Heart left ventricle (tissue), 16 donors: ENCODE measurements at places on chromosomes 2 and 18. TPM values are rescaled to one million over a fixed set of nuclear protein-coding genes. Genes with fewer than 3 reads are reported as not detected.

DNA sequence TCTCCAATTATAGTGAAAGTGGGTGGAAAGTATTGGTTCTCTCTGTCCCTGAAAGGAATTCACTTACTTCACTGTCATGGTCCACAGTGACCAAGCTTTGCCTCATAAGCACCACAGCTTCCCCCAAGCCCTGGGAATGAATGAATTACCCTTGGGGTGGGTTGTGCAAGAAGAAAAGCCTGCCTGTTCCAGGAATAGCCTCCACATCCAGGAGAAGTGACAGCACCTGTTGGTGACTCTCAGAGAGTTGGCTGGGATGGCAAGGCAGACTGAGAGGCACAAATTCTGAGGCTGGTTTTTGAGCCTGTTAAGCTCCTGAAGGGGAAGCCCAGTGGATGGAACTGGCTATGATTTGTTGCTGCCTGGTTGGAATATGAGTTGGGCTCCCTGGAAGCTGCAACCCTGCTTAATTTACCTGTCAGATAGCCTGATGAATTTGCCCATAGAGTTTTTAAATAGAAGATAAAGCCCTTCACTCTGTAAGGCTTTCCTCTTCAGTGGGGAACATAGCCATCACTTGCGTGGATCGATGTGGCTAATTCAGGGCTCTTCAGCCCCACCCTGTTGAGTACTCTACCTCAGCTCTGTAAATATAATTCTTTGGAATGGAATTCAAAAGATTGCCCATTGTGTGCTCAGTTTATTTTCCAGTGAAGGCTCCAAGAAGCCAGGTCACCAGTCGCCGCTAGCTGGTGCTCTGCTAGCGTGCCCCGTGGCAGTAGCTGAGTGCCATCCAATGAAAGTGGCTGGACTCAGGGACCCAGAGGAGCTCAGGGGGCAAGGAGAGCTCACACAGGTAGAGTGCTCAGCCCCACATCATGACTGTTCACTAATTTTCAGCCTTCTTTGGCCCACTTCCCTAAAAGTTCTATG lies 479.3 kb downstream of the IRS1 start:
- no peak for DNase-seq

GRCh38 chr18:42956287-42956686 lies 159.2 kb downstream of the RIT2 start:
- no peak for DNase-seq

DNA sequence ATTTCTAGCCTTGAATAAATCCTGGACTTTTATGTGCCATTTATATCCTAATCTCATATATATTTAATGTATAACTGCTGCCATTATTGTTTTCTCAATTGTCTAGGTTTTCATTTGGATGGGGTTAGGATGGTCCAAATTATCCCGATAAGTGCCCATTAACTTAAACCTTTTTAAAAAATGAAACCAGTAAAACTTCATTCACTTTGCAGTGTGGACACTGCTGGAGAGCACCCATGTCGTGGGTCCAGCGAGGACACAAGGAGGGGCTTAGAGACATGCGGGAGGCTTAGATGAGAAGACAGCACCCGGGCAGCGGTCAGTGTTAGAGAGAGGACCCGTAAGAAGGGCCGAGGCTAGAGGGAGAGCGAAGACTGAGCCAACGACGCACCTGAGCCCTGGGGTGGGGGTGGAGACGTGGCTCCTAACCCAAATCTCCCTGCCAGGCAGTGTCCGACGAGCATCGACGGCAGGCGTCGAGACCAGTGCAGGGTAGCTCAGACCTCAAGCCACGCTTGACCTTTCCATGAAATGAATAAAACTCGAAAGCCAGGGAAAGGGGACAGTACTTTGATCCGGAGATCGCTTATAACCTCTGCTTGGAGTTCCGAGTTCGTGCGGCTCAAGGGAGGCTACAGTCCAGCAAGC lies 9.0 kb upstream of the EN1 start:
- DNase-seq, result no peak

DNA sequence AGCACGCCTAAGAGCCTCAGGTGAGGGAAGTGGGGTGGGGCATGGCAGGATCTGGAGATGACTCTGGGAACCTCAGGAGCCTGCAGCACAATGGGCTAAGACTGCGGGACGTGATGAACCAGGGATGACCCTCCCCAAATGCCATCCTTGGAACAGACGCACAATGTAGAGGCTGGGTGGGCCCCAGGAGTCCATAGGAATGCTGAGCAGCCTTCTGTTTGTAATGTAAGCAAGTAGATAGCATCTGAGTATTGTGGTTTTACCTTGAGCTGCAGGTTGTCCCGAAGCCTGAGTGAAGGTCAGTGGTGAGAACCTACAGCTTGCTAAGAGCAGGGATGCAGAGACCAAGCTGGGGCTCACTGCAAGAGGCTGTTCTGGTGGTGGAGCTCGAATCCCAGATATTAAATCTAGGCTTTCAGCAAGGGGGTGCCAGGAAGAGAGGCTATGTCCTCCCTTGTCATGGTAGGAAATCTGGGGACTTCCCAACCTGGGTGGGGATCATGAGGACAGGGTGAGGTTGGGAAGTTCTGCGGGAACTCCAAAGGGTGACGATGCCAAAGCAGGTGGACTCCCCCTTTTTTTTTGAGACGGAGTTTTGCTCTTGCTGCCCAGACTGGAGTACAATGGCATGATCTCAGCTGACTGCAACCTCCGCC lies 5.8 kb downstream of the SCTR start:
- DNase-seq, result no peak

DNA sequence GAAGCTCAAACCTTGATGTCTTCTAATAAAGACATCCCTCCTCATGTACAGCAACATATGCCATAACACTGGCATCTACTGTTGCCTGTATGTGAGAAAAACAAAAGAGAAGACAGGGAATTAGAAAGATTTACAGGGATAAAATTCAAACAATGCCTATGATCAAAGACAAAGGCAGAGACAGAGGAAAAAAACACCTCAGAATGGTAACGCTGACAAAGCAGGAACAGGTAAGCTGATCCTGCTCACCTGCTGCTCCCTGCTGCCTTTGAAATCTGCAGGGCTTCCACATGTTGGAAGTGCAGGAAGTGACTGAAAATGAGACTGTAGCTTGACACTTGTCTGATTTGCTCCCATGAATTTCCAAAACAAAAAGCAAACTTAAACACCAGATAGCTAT lies 90.2 kb upstream of the DNAJC10 start:
- no peak for DNase-seq

EGR4 gene
- total RNA-seq, result not detected

DSG4 gene
- total RNA-seq, result not detected

EXOC6B gene
- total RNA-seq, result 188 TPM

SULT1C2 gene
- total RNA-seq, result 0.90 TPM

TGFA gene
- 0.56 TPM for total RNA-seq
